T-helper 22 cell (primary cell): ENCODE measurements at places on chromosomes 16 and 17.

- no peak for DNase-seq
Measured at GRCh38 chr16:50102051-50102746, 36.4 kb downstream of the HEATR3 start.

DNA sequence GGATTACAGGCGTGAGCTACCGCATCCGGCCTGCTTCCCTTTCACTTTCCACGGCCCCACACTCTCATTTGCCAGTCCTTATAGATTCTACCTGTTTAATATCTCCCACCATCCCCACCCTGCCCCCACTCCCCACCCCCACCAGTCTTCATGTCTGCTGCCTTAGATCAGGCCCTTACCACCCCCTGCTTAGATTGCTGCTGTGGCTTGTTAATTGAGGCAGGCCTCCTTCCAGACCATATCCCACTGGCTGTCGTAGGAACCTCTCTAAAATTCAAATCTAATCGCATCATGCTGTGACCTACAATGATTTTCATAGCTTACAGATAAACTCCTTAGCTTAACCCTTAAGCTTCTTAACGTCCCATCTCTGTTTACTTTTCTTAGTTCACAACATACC, 4.9 kb downstream of the IQCK start:
- no peak for DNase-seq

DNA sequence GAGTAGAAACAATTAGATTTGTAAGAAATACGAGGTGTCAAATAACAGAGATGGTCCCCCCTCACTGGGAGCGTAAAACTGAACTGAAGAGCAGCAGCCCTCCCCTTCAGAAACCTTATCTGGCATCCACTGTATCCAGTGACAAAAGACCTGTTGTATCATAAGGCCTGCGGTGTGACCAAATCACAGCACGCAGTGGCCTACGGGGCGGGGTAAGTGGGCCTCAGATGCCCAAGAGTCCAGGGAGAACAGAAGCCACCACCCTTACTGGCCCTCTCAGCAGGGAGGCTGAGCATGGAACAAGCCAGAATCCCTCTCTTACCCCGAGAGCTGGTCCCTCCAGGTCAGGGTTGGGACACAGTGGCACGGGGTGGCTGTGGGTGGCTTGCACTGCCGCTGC, 5.5 kb downstream of the JMJD6 start:
- DNase-seq, result no peak

GRCh38 chr16:70441406-70441990, 2.6 kb upstream of the ST3GAL2 start:
- no peak for DNase-seq

- DNase-seq, result no peak
Measured at GRCh38 chr17:72614871-72615626, 477.4 kb downstream of the SLC39A11 start.

GRCh38 chr17:67044016-67044772, at the start of gene CACNG1:
Gene CACNG1 (plus strand): TSS chr17:67044554. CDS start chr17:67044661, 107 bp downstream.
- DNase-seq, result no peak

- DNase-seq, result peak; percentile 11
Measured at GRCh38 chr17:49388290-49388640, 26.2 kb upstream of the ZNF652 start.

- DNase-seq, result no peak
Measured at GRCh38 chr17:70172449-70172848, 3.1 kb downstream of the KCNJ2 start.

DNA sequence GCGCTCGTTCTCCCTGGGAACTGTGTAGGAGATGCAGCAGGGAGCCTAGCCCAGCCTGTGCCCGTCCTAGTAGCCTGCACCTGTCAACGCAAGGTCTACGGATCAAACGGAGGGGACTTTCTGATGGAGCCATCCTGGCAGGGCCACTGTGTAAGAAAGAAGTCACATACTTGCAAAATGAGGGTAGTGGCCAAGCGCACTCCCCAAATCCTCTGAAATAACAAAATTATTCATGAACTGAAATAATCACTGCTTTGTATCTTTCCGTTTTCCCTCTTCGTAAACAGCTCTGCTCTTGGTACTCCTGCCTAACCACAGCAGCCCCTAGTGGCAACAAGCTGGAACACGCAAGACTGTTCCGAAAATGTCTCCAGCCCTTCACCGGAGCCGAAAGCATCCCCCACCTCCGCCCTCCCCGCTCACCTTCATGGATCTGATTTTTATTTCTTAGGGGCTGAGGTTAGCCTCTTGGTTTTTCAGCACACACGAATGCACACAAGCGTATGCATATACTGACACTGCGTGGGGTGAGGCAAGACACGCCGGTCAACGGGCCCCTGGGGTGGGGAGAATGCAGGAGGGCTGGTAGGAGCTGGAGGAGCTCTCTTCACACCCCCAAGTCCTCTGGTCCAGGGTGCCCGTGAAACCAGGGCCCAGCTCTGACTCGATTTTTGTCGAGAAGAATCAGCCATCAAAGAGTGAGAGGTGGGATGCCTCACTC, 100.8 kb downstream of the ABCC12 start:
- no peak for DNase-seq

- DNase-seq, result no peak
Measured at GRCh38 chr17:50684612-50685333, 22.9 kb downstream of the ANKRD40 start.

DNA sequence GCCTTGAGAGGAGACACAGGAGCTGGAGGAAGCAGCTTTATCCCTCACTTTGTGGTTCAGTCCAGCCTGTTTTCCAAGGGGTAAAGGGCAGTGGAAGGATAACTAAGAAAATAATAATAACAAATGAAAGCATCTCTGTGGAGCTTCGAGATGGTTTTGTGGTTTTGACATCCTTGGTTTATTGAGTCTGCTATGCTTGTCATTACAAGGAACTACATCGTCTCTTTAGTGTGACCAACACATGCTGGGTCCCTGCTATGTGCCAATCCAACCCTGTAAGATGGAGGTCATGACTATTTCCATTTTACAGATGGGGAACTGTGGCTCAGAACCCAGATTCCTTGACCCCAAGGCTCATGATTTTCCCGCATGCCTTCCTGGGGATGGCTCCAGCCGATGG, 124.8 kb downstream of the MRM1 start:
- DNase-seq, result no peak

DNA sequence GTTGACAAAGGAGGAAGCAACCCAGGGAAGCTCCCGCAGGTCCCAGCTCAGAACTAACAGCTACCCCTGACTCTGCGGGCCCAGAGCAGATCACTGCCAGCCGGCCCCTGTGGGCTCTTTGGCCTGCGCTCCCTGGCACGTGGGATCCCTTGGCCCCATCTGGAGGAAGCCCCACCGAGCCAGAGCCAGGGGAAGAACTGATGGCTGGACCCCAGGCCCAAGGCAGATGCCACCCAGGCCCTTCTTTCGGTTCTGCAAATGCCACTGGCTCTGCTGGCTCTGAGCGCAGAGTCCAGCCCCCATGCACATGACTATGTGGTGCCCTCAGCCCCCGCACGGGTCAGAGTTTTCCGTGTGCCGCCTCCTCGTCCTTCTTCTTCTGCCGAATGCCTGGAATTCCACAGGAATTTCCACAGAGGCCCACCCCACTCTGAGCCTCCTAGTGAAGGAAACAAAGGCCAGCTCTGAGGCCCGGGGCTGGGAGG, 35.8 kb upstream of the SNN start:
- no peak for DNase-seq

- DNase-seq, result peak; percentile 37
Measured at GRCh38 chr17:42249681-42250446, 26.3 kb downstream of the STAT5B start.

DNA sequence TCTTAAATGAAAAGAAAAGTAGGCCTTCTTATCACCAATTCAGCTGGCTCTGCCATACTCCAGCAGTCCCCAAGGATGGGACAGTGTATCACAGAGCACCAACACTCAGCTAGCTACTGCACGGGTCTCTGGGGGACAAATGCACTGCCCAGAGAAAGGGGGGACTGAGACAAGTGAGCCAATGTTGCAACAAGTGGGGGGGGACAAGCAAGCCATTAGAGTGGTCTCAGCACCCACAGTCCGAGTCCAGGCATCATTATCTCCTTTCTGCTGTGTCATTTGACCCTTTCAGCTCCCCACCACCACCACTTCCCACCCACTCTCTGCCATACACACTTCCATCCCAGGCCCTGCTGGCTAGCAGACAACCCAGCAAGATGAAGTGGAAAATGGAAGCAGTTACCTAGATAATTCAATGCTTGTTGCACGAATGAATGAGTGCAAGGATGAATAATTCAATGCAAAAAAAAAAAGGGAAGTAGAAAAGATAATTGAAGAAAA, 7.0 kb downstream of the TMEM132E start:
- DNase-seq, result no peak

- DNase-seq, result no peak
Measured at GRCh38 chr16:86854058-86854621, 275.8 kb downstream of the FOXL1 start.

DNA sequence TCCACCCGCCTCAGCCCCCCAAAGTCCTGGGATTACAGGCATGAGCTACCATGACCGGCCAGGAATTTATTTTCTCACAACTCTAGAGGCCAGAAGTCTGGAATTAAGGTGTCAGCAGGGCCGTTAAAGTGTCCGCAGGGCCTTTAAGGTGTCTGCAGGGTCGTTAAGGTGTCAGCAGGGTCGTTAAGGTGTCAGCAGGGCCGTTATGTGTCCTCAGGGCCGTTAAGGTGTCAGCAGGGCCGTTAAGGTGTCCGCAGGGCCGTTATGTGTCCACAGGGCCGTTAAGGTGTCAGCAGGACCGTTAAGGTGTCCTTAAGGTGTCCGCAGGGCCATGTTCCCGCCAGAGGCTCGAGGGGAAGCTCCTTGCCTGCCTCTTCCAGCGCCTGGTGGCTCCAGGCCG, 125.2 kb downstream of the RAP1GAP2 start:
- no peak for DNase-seq

GRCh38 chr17:15469260-15469659, 1.8 kb upstream of the CDRT4 start:
- no peak for DNase-seq
